ENCODE measurements at places on chromosomes 1 and 21. TPM values are rescaled to one million over a fixed set of nuclear protein-coding genes. Genes with fewer than 3 reads are reported as not detected.

DNA sequence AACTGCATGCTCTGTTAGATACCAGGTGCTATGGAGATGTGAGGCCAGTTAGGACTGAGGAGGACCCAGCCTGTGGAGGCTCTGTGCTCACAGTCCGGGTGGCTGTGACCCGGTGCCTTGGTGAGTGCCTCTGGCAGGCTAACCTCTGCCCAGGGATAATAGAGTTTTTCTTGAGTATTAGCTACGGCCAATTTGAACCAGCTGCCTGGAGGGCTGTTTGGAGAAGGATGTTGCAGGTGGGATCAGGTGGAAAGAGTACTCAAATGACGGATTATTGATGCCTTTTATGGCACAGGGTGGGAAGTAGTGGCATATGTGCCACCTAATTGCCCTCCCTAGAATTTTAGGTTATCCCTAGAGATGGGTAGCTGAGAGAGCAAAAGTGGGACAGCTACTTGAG, 182.7 kb downstream of the GRIK3 start:
- no peak for DNase-seq

DNA sequence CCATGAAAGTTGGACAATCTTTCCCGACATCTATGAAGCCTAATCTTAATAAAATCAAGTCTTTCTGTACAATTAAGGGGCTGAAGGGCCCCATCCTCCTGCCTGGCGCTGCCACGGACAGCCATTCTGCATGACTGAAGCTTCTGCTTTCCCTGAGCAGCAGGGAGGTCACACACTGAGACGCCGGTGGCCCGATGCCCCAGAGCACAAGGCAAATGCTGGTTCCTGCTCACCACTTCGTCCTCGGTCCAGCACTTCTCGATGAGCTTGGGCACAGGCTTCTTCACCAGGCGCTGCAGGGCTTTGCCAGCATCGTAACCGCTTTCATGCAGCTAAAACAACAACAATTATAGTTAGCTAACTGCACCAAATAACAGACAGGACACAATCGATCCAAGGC, 147.8 kb downstream of the SLC45A1 start:
- DNase-seq: no peak

- no peak for DNase-seq
These were observed 24.2 kb downstream of the ARHGEF10L start for GRCh38 chr1:17563494-17564281.

DNA sequence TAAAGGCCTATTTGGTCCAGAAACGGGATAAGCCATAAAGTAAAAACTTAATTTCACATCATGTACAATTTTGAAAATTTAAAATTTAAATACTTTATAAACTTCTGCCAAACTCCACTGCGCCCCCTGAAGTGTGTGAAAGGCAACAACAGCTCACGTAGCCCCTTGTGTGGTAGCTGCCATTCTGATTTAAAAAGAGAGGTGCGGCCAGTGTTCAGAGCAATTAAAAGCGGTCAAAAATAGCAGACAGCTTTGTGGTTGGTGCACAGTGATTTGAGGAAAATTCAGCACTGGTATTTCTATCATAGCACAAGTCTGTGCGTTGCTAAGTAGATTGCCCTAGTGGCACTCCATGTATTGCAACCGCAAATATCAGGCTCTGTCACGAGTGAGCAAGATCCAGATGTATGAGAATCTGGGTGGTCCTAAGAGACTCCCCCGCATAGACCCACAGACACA, 122.5 kb downstream of the ATG4C start:
- DNase-seq: no peak

DNA sequence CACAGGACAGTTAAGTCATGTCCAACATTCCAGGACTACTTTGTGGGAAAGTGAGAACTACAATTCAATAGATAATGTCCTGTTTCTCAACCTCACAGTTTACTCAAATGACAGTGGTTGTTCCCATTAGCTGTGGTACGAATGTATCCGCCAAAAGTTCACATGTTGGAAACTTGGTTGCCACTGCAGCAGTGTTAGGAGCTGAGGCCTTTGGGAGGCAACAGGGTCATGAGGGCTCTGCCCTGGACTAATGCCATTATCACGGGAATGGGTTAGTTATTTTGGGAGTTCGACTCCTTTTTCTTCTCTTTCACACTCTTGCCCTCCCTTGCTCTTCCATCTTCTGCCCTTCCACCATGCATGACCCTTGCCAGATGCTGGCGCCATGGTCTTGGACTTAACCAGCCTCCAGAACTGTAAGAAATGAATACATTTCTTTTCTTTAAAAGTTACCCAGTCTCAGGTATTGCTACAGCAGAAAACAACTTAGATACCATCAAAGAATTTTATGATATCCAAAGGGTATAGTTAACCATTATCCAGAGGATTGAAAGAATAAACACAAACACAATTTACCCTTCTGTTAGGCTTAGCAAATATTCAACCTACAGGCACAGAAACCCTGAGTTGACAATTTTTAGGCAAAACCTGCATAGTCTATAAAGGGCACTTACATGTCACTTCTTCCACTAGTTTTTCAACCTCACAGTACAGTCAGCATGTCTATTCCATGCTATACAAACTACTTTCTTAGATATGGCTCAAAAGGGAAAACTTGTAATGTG, 7.4 kb downstream of the BCL10 start:
- DNase-seq: no peak

GRCh38 chr1:172917972-172918371, 132.8 kb downstream of the TNFSF18 start:
- DNase-seq: no peak

GRCh38 chr1:237864338-237865244, 26.1 kb downstream of the ZP4 start:
- peak; percentile 26 for DNase-seq

DNA sequence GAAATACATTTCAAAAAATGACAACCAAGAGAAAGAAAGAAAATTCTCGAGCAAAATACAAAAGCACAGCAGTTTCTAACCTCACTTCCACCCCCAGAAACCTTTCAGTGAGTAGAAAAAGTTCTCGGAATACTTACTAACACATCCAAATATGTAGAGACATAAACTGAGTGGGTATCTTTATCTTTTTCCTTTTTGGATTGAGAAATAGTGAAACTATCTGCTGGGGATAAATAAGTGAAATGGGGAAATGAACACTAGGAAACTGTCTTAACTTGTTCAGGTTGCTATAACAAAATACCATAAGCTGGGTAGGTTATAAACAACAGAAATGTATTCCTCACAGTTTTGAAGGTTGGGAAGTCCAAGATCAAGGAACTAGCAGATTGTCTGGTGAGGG, 72.0 kb downstream of the VCAM1 start:
- DNase-seq: no peak

GRCh38 chr21:41124641-41125201, 43.2 kb upstream of the BACE2 start:
- no peak for DNase-seq

DNA sequence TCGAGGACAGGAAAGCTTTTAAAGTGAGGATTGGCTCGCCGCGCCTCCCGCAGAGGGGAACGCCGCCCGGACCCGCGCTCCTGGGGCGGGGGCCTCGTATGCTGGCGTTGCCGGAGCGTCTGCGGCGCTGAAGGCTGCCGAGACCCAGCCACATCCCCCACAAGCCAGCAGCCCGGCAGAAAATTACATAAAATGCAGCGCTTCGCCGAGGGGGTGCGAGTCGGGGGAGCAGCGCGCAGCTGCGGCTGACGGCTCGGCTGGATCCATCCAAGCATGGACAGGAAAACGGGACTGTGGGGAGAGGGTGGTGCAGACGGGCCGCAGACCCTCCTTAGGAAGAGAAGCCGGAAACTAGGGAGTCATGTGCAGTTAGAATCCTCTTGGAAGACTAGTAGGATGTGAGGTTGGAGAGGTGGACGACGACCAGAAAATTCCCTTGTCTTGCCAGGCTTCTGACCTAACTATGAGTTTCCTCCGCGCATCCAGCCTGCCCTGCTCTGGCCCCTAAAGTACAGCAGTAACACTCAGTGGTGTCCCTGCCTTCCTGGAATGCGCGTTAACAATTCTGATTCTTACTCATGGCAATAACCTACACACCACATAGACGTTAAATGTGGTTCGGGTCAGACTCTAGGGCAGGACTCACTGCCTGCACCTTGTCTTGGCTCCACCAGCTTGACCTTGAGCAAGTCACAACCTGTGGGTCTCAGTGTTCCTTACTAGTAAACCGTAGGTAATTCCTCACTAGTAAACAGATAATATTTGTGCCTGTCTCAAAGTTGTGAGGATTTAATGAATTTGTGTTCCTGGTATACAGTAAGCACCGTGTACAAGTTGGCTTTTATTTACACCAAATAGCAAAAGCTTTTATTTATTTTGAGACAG, 953 bp upstream of the BRWD1 start:
- DNase-seq: peak; percentile 46

GRCh38 chr1:2625311-2625710, 7.5 kb downstream of the MMEL1 start:
- DNase-seq: no peak

GRCh38 chr1:158179301-158180041, 1.2 kb upstream of the CD1D start:
- no peak for DNase-seq

- DNase-seq: no peak
These were observed 88.4 kb upstream of the LPGAT1 start for GRCh38 chr1:211918843-211919414.

DNA sequence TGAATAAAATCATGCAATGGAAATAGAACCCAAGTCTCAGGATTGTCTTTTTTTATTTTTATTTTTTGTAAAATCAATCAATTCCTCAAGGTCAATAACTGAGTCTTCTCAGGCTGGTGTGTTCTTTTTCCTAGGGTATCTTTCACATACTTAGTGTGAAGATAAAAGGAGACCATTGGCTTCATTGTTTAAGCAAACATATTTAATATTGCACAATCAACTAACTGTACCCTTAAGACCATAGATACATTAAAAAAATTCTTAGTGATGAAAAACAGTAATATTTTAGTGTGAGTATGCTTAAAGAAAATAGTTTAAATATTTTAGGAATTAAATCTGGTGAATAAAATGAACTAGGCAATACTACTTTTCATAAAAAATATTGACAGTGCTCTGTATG, 31.4 kb downstream of the PDE4B start:
- no peak for DNase-seq

DNA sequence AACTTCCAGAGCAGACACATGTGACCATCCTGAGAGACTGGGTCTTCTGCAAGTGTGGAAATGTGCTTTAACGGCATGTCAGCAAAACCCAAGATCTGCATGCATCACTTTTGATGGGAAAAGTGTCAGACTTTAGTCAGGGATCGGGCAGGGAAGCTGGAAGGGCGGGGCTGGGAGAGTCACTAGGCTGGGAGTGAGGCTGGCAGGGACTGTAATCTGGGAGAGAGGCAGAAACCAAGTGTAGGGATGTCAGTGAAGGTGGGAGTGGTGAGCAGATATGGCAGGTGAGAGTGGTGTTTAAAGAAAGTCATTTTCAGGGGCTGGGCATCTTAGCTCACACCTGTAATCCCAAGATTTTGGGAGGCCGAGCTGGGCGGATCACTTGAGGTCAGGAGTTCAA, 11.3 kb downstream of the CDA start:
- no peak for DNase-seq

DNA sequence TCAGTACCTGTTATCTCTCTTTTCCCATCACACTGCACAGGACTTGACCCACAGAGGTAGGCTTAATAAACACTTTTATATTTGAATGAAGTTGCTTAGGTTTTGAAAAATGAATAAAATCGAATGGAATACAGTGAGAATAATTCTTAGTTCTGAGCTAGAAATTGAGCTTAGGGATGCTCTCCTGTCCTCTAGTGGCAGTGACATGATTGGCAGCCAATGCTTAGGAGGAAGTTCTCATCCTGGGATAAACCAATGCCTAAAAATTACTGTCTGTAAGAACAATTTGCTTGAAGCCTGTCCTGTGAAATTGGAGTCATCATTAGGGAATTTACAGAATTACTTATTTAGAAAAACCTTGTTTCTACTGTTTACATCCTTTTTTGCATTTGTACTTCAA, 21.3 kb upstream of the CYP4X1 start:
- DNase-seq: no peak

GRCh38 chr1:66267201-66267940, 266.6 kb upstream of the SGIP1 start:
- DNase-seq: no peak

GRCh38 chr1:55420929-55421716, 206.0 kb upstream of the USP24 start:
- DNase-seq: no peak

- no peak for DNase-seq
These were observed 43.9 kb upstream of the ITPKB start for GRCh38 chr1:226782845-226783601.

GRCh38 chr21:42303443-42303842, 11.8 kb downstream of the TFF3 start:
- no peak for DNase-seq

- DNase-seq: no peak
These were observed 1.7 kb downstream of the NASP start for GRCh38 chr1:45585496-45586075.

DNA sequence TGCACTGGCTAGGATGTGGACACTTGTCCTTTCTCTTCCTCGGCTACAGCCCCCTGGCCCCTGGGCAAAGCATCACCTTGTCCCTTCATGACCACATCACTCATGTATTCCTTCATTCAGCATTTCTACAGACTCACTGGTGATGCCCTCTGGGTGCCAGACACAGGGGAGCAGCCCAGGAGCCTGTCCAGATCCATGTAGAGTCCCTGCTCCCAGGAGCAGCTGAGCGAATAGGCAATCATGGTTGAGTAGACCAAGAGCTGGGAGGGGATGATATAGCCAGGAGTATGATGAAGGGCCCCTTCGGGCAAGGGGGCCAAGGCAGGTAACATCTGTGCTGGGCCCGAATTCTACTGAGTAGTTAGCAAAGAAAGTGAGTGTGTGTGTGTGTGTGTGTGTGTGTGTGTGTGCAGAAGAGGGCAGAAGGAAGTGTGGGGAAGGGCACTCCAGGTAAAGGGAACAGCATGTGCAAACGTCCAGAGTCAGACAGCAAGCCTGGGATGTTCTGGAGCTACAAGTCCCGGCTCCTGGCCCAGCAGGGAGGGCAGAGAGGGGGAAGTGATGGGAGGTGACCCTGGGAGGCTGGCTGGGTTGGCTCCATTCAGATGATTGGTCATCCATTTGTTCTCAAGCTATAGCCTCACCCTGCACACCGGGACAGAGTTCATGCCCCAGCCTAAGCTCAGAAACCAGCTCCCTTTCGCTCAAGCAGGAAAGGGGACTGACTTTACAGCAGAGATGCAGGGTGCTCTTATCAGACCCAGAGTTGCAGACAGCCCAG, 21.0 kb upstream of the PIK3CD start:
- no peak for DNase-seq

GRCh38 chr21:37273440-37273839, 6.3 kb upstream of the VPS26C start:
- no peak for DNase-seq

Gene MYOG
- 0.17 TPM for polyA plus RNA-seq

Gene LCE3D
- not detected for polyA plus RNA-seq

Gene CYP4A22
- 6.2 TPM for polyA plus RNA-seq

Gene KCND3
- 1.3 TPM for polyA plus RNA-seq

Gene ADORA3
- polyA plus RNA-seq: 0.35 TPM

Gene AQP10
- not detected for polyA plus RNA-seq

Gene TNFRSF18
- polyA plus RNA-seq: 0.79 TPM

Gene KRTAP19-3
- polyA plus RNA-seq: not detected

Gene TXNDC12
- polyA plus RNA-seq: 74.4 TPM

Gene MAP3K21
- polyA plus RNA-seq: 26.1 TPM

Gene TTLL10
- polyA plus RNA-seq: 1.1 TPM

Gene C1orf87
- polyA plus RNA-seq: 0.22 TPM

Gene SPRR2A
- not detected for polyA plus RNA-seq

Gene NOS1AP
- 8.1 TPM for polyA plus RNA-seq
